ENCODE measurements at places on chromosomes 11 and 22. TPM values are rescaled to one million over a fixed set of nuclear protein-coding genes. Genes with fewer than 3 reads are reported as not detected.

Gene EMID1
- 0.84 TPM for total RNA-seq

Gene CBLIF
- not detected for total RNA-seq

Gene TENM4
- 21.8 TPM for total RNA-seq

Gene SLC7A4
- total RNA-seq = 4.2 TPM

Gene PIWIL4
- total RNA-seq = 0.80 TPM

Gene RASL10A
- total RNA-seq = 0.88 TPM
